ENCODE measurements at places on chromosomes 5 and 9.

- no peak for DNase-seq
Measured at GRCh38 chr9:95124582-95125367, 192.7 kb downstream of the FANCC start.

- no peak for DNase-seq
Measured at GRCh38 chr5:160188141-160189015, 40.9 kb upstream of the FABP6 start.

- no peak for DNase-seq
Measured at GRCh38 chr5:145347026-145347616, 488.0 kb downstream of the PRELID2 start.

DNA sequence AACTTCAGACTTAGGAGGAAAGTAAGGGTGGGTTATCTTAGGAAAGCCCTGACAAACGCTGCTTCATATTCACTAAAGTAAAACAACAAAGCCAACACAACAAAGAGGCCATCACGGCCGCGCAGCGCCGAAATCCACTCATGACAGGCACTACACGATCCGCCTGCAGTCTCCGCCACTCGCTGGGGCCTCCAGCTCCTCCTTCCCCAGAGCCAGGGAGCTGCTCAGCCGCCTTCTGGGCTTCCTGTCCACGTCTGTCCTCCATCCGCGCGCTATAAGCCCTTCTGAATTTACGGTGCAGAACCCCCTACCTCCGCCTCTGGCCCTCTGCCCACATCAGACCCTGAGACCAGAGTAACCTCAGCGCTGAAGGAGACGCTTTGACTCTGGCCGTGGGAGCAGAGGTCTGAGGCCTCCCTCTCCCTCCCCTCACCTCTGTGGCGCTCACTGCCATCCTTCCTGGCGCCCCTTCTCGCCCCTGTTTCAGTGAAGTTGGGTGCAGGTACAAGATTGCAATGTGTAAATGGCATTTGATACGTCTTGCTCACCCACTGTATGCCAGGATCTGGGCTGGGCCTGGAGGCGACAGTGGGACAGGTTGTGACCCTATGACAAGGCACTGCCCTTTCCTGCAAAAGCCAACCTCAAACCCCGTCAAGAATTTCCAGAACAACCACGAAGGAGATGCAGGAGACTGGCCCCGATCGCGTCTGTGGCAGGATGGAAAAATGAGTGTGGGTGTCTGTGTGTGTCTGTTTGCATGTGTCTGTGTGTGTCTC, 74.9 kb upstream of the PHYKPL start:
- DNase-seq, result no peak

- peak; percentile 67 for DNase-seq
Measured at GRCh38 chr9:6054280-6055099, 39.1 kb upstream of the RANBP6 start.

GRCh38 chr5:99724732-99725290, 796.0 kb upstream of the CHD1 start:
- DNase-seq, result no peak

DNA sequence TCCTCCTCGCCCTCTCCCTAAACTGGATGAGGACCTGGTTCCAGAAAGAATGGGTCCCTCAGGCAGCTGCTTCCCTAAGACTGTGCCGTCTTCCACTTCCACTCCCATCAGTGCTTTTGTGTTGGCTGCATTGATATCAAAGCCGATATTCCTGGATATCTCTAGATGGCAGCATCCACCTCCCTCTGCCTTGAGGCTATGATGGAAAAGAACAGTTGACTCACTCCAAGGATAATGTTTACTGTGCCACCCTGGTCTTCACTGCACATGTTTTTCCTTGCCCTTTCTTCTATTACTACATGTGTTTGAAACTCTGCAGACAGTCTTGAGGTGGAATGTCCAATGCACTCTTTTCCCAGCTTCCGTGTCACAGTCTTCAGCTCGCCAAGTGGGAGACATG, 211.6 kb downstream of the MAST4 start:
- DNase-seq, result no peak

GRCh38 chr5:184471-184870, 6.8 kb upstream of the LRRC14B start:
- DNase-seq, result no peak

GRCh38 chr5:62305358-62305714, 670 bp upstream of the KIF2A start:
- DNase-seq, result no peak

- no peak for DNase-seq
Measured at GRCh38 chr5:59919484-59919883, 26.0 kb upstream of the PDE4D start.

DNA sequence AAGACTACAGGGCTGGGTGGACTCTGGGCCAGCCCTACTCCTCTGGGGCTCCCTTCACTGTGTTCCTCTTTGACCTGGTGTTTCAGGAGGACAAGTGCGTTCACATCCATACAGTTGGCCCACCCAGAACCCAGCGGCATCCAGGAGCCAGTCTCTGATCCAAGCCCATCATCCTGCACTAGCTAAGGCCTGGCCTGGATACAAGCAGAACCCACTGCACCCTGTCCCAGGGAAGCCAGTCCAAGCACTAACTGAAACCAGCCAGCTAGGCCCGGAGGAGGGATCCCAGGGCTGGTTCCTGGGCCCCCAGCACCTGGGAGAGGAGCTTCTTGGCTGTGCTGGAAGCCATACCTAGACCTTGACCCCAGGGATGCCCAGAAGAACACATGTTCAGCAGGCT, 4.1 kb upstream of the GBGT1 start:
- no peak for DNase-seq

- no peak for DNase-seq
Measured at GRCh38 chr5:33067291-33067690, 356.2 kb downstream of the NPR3 start.

DNA sequence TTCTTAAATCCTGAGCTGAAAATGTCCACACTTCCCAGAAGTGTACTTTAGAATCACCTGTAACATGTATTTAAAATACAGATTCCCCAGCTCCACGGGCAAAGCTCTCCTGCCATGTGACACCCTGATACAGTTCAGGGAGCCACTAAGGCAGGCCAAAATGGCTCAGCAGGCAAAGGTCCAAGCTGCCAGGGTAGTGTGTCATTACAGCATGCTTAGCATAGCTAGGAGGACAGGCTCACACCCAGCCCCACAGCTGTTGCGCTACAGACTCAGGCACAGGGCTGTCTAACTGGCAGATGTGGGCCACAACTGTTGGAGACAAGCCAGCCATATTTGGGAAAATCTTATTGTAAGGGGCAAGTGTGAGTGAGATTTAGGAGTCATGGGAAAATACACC, 73.0 kb downstream of the C9orf85 start:
- DNase-seq, result no peak

- DNase-seq, result no peak
Measured at GRCh38 chr5:81893961-81894360, 77.9 kb upstream of the ATG10 start.

DNA sequence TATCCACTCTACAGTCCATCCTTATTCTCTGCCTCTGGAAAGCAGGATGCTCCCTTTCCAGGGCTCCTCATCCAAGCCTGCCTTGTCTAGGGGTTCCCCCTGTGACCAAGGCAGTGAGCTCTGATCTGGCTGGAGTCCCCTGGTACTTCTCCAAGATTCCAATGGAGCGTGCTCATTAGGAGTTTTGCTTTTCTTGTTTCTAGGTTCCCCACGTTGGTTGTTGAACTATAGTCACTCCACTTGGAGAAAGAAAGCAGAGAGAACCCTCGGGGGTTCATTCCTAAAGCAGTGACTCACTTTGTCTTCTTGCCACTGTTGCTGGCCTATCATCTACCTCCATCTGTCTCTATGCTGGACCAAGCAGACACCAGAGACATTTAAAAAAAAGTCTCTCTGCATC, 192.6 kb downstream of the TLE4 start:
- DNase-seq, result no peak

DNA sequence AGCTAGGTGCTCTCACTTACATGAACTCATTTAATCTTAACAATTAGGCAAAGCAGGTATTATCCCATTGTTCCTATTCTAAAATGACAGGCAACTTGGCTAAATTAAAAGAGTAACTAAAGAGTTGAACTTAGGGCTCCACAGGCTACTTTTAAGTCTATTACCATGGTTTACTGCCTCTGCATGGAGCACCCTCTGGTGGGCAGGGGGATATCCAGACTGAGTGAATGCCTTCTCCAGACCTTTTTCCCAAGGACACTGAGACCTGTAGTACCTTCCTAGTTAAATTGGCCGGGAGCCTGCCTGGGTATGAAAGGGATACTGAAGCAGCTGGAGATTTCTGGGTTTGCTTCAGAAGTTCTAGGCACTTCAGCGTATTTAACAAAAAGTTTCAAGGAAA, 238.1 kb downstream of the ELAVL2 start:
- DNase-seq, result no peak

DNA sequence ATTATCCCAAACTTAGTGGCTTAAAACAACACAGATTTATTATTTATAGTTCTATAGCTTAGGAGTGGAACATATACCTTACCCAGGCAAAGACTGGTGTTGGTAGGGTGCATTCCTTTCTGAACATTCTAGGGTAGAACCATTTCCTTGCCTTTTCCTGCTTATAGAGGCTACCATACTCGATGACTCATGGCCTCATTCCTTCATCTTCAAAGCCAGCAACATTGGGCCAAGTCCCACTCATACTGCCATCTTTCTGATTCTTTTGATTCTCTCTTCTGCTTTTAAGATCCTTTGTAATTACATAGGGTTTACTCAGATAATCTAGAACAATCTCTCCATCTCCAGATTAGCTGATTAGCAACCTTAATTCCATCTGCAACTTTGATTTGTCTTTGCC, 452.7 kb upstream of the KLF4 start:
- no peak for DNase-seq

GRCh38 chr5:42579320-42579719, 156.1 kb downstream of the GHR start:
- no peak for DNase-seq

- DNase-seq, result no peak
Measured at GRCh38 chr9:121840838-121841760, 189.7 kb downstream of the DAB2IP start.

GRCh38 chr9:80811656-80812055, 877.7 kb downstream of the TLE1 start:
- DNase-seq, result no peak

DNA sequence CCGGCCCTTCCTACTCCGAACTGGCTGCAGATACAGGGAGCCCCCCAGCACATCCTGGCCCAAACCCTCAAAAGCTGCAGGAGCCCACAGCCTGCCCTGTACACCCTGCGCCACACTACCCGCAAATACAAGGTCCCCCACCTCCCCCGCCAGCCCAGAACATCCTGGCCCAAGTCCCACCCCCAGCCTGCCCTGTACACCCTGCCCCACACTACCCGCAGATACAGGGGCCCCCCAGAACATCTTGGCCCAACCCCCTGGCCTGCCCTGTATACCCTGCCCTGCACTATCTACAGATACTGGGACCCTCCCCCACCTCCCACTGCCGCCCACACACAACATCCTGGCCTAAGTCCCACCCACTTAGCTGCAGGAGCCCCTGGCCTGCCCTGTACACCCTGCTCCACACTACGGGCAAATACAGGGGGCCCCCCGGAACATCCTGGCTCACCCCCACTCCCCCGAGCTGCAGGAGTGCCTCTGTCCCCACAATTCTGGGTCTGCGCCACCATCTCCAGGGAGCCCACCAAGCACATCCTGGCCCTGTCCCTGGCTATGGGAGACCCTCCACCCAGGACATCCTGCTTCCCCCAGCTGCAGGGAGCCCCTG, 8.3 kb downstream of the LPCAT1 start:
- DNase-seq, result no peak

GRCh38 chr9:90964101-90965020, 162.7 kb downstream of the SYK start:
- DNase-seq, result no peak

DNA sequence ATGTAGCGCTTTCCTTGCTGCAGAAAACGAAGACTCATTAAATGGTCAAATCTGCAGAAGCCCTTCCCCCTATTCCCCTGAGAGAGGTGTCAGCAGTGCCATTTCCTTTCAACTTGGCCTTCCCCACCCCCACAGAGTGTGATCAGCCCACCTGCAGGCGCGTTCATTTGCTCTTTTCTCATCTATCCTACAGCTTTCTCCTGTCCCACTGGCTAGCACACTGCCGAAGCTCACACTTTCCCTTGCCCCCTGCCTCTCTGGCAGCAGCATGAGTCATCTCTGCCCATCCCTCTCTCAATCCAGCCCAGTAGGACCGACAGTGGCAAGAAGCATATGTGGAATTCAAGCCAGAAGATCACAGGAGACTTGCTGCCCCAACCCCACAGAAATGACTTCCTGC, 213.8 kb downstream of the FAM114A2 start:
- no peak for DNase-seq

DNA sequence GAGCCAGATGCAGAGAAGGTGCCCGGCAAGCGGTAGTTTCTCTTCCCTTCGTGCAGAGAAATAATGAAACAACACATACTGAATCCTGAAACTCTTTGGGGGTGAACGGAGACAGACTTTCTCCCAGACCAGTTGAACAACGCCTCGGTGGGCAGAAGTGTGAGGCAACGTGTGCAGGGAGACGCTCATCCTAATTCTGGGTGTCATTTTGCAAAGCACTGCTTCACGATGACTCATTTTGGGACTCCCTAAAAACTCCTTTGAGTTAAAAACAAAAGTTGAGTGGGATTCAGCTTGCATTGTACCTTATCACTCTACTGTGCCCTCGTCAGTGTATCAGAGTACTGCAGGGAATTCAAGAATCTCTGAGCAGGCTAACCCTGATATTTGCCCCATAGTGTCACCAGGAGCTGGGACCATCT, 3.5 kb upstream of the NEK6 start:
- DNase-seq, result no peak

- peak; percentile 47 for DNase-seq
Measured at GRCh38 chr5:116135344-116135743, 50.5 kb downstream of the COMMD10 start.

DNA sequence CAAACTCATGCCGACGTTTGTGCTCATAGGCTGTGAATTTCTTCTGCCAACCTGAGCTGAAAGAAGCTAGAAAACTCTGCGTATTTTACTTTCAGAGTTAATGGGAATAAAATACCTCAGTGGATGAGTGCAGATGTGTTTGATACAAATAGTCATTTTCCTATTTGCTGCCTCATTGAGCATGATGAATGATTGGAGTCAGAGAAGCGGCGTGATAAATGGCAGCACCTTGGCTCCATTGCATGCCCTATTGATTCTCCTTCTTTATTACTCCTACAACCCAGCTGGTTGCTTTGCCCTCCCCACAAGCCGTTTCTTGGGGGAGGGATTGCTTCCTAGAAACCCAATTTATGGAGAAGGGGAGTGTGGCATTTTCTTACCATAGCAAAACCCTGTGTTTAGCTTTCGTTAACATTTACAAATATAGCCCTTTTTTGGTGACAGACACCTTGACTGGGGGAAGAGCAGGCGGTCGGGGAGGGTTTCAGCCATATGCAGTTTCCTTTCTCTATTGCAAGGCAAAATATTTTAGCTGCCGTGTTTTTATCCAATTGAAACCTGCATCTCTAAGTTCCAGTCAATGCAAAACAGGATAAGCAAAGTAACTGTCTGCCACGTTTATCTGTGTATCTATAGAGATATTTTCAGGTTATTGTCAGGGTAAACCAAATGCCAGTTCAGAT, 93.1 kb upstream of the TBCA start:
- no peak for DNase-seq

Data from CD4-positive, alpha-beta T cell treated with Interleukin-15 for 4 hours (primary cell).